Renal pelvis (tissue), 12 donors: ENCODE measurements at places on chromosomes 3 and 15. TPM values are rescaled to one million over a fixed set of nuclear protein-coding genes. Genes with fewer than 3 reads are reported as not detected.

GRCh38 chr15:71934446-71934845 lies 124.1 kb downstream of the NR2E3 start:
- no peak for DNase-seq

DNA sequence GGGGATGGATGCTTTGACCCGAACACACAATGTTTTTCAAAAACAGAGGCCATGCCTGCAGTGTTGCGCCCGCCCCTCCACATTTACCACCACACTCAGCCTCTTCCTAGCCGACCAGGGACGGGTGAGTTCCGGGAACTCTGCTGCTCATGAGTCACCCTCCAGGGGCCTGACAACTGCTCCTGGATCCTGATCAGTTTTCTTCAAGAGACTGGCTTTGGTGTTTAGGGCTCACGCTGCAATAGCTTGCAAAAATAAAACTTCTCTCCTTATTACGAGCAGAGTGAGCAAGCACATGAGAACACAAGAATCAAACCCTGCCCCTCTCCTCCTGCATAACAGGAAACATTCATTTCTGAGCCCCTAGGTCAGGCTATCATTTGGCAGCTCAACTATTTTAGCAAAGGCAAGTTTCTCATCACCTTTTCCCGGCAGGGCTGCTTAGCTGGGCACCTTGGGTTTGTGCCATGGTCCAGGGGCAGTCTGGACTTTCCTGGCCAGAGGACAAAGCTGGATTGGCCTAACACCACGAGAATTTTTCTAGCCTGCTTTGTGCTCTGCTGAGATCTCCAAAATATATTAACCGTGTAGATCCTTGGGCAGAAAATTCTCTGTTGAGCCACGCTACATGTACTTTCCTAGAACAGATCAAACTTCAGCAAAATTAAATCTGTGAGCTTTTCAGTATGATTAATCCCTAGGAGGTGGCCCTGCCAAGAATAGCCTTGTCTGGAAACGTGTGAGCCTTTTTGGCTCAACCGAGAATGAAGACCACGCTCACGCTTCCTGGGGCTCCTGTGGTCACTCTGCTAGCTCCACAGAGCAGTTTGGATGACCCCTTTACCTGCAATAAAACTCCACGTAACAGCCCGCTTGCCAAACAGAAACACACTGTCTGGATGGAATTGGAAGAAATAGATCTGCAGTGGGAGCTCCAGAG lies 52.7 kb upstream of the SPATA12 start:
- no peak for DNase-seq

DNA sequence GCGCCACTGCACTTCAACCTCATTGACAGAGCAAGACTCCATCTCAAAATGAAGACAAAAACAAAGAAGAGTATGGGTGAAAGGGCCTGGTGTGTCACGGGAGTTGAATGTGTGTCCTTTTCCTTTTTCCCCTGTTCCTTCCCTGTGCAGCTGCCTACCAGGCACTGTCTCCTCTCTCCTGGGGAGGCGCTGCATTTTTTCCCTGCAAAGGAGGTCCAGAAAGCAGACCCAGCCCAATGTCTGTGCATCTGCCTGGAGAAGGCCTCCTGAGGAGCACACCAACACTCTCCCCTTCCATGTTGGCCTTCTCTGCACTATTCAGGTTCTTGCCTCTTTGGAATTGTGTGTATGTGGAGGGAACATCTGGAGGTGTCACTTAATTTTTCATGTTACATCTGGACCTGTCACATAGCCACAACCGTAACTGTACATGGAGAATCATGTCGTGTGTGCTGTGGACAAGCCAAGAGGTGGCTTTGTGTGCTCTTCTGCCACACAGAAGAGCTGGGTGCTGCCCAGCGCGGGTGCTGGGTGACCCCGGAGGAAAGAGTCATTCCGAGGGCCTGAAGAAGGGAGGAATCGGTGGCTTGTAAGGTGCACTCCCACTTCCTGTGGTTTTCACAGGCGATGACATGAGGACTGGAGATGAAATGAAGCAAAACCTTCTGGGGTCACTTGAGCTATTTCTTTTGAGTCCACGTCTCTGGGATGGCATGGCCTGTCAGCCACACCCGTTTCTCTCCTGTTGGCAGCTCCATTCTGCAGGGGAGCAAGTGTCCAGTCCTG lies 46.5 kb upstream of the CGNL1 start:
- no peak for DNase-seq

DNA sequence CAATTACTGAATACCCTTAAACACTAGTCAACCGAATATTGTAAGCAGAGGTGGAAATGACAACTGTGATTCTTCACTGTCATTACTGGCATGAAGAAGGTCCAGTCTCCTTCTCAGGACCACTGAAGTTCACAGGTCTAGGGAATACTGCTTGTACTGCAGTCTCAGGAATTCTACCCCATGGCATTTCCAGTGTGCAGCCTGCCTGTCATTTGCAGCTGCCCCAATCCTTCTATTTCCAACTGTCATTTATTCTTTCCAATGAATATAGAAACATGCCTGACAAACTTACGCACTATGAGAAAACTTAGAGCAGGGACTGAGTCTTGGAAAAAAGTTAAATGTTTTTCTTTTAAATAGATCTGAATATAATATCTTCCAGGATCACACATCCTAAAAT lies 308.0 kb upstream of the THBS1 start:
- DNase-seq = no peak

DNA sequence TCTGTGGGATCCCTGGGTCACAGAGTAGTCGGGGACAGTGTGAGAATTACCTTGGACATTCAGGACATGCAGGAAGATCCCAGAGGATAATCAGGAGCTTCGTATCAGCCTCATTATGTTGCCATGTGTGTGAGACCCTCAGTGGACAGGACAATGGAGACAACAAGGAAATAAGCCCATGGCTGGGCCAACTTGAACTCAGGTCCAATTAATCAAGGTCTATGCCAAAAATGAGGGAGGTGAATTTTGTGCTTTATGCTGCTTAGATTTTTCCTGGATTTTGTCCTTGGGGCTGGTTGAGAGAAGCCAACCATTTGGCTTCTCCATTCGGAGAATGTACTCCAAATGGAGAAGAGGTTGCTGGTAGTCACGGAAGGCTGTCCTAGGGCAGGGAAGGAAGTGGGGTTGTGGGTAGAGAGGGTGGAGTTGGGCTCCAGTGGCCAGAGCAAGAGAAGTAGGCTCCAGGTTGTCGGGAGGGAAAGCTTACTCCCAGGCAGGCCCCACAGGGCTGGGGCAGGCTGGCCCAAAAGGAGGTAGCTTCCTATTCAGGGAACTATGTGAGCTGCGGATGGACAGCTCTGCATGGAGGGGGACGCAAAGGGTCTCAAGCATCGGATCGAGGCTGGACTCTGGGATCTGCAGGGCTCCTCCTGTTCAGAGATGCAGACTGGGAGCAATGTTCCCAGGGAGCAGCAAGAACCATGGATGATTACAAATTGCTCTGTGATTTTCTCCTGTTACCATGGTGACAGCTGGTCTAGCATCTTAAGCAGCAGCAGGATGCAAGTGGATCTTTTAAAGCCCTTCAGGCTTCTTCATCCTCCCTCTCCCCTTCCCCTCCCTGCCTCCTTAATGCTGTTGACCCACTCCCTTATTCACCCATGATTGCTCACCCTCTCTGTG lies 91.1 kb downstream of the WNT7A start:
- DNase-seq = no peak

GRCh38 chr3:114770874-114771273 lies 376.2 kb downstream of the ZBTB20 start:
- no peak for DNase-seq

GRCh38 chr3:35064761-35065160 lies 574.6 kb upstream of the ARPP21 start:
- no peak for DNase-seq

GRCh38 chr3:123098426-123099330 lies 31.9 kb downstream of the PDIA5 start:
- DNase-seq = no peak

GRCh38 chr3:58084788-58085543 lies 76.7 kb downstream of the FLNB start:
- no peak for DNase-seq

GRCh38 chr3:45593708-45594601 lies 596 bp upstream of the LIMD1 start:
- DNase-seq = peak; percentile 69

- DNase-seq = no peak
Observed at GRCh38 chr3:62918131-62918530, 42.9 kb upstream of the CADPS start.

DNA sequence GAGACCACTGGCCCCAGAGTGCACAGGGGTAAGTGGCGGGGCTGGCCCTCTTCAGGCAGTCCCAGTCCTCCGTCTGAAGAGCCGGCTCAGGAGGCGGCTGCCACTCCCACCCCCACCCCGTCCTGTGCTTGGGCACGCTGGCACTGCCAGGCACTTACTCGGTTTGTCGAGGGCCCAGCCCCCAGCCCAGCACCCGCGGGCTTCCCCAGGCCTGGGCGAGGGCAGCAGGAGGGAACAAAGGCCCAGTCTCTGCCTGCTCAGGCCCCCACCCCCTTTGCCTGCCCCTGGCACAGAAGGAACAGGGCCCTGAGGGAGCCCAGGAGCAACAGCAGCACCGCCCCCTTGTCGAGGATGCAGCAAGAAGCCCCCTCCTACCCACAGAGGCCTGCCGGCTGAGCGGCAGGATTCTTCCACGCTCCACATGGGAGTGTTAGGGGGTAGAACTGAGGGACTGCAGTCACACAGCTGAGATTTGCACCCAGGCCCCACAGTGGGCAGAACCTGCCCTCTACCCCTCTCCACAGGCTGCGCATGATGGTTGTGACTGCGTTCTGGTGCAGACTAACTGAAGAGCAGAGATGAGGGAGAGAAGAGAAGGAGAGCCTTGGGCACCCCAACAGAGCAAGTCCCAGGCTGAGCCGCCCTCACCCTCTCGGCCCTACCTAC lies 8.9 kb downstream of the DUSP7 start:
- no peak for DNase-seq

GRCh38 chr15:98967096-98967495 lies 40.5 kb downstream of the PGPEP1L start:
- no peak for DNase-seq

GRCh38 chr3:25007974-25008658 lies 419.9 kb upstream of the RARB start:
- DNase-seq = peak; percentile 16

GRCh38 chr3:9615003-9615628 lies 34.2 kb upstream of the MTMR14 start:
- DNase-seq = no peak

Gene CHRD
- 12.5 TPM for polyA plus RNA-seq

Gene SCAANT1
- polyA plus RNA-seq = 0.61 TPM

Gene NAALADL2
- polyA plus RNA-seq = 16.0 TPM
